CD4-positive, alpha-beta T cell (primary cell): ENCODE measurements at places on chromosomes 5 and 9. TPM values are rescaled to one million over a fixed set of nuclear protein-coding genes. Genes with fewer than 3 reads are reported as not detected.

GRCh38 chr5:66795682-66796081 is 199.5 kb downstream of the MAST4 start:
- no peak for DNase-seq

COL15A1 gene
- not detected for total RNA-seq

- no peak for DNase-seq
These were observed 11.1 kb downstream of the URM1 start for GRCh38 chr9:128382261-128382660.

- no peak for DNase-seq
These were observed 36.0 kb upstream of the SPATA31C2 start for GRCh38 chr9:88174324-88174723.

- no peak for DNase-seq
These were observed 52.5 kb upstream of the ORM1 start for GRCh38 chr9:114270120-114270975.

- DNase-seq = no peak
These were observed 85.4 kb downstream of the ANKRD55 start for GRCh38 chr5:56147659-56148230.

DNA sequence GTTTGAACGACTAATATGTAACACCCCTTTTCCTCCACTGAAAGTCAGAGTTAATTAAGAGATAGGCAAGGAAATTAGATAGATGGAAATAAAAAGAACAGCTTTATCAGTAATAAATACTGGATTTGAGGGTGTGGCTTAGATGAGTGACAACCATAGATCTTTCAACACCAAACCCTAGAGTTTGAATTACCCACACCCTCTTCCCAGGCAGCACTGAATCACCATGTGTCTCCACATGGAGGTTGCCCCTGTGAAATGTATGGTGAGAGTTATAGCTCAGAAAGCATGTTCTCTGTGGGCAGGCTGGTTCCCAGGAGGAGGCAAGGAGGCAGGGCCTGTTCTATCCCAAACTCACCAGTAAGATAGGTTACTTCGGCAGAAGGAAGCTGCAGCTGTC is 69.7 kb downstream of the TMEM174 start:
- no peak for DNase-seq

- DNase-seq = no peak
These were observed 291.9 kb upstream of the PDE4D start for GRCh38 chr5:60185231-60186099.

PCDHGC5 gene
- not detected for total RNA-seq

DNA sequence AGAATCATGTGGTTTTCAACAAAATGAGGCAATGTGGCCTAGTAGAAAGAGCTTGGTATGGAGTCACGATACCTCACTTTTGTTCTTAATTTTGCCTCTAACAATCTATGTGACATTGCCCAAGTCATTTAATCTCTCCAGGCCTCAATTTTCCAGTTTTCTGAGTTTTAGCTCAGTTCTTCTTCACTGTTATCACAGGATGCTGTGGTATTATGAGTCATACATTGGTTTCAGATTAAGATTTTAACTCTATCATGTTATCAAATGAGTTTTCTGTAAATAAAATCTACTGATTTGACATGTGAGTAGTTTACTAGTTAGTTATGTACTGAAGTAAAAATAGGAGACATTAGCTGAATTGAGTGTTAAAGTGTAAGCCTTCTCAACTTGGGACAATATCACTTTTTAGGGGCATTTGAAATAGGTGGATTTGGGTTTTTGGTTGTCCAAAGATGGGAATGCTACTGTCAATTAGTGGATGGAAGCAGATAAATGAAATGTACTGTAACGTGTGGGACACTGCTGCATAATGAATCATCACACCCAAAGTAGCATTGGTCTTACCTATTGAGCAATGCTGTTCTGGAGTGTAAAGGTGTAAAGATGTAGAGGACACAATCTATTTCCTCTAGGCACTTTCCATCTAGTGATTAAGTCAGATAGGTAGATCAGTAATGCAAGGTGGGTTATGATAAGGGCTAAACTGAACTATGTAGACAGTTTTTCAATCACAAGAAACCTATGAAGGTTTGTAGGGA is 73.3 kb downstream of the NNT start:
- DNase-seq = no peak

DNA sequence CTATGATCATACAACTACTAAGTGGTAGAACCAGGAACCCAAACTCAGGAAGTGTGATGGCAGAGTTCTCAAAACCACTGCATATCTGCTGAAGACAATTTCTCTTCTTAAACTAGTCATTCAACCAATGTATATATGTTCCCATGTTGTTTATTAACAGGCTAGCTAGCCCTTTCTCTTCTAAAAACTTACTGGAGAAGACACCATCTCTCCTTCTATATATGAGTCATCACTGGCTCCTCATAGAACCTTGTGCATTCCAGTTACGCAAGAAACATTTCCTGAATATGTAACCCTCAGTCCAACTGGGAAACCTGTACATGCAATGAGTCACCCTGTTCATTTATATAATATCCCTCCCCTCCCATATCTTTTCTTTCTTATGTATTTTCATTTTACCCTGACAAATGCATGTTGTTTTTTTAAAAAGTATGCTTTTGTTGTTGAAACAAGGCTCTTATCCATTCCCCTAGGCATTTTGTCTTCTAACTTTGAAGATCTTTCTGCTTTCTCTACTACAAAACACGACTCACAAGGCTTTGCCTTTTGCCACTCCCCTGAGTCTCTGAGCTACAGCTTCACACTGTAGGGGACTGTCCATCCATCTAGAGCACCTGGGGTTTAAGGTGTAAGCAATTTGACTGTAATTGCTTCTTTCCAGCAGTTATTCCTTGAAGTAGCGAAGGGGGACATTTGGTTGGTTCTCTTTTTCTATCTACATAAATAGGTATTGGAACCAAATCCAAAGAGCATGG is 119.5 kb downstream of the ANXA1 start:
- no peak for DNase-seq

ACER2 gene
- 1.4 TPM for total RNA-seq

DNA sequence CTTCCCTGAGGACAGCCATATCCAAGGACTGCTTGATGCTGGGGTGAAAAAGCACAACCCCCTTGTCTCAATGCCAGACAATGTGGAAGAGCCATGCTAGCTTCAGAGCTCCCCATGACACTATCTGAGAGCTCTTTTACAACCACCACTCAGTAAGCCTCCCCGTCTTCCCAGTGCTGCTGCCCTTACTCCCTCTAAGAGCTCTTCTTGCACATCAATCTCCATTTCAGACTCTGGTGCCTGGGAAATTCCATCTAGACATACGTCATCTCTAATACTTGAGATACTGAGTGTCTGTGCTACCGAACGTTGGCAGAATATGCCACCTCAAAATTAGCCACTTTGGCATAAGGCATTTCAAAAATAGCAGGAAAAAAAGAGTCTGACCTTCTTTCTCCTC is 94.5 kb downstream of the EDIL3 start:
- DNase-seq = no peak

GRCh38 chr9:126499005-126499910 is 114.5 kb upstream of the LMX1B start:
- DNase-seq = peak; percentile 48

GRCh38 chr5:68432682-68433081 is 217.1 kb downstream of the PIK3R1 start:
- DNase-seq = peak; percentile 21
